ENCODE measurements at places on chromosomes 1 and 21.

GRCh38 chr1:65321879-65322278 is 12.5 kb downstream of the DNAJC6 start:
- DNase-seq: no peak

DNA sequence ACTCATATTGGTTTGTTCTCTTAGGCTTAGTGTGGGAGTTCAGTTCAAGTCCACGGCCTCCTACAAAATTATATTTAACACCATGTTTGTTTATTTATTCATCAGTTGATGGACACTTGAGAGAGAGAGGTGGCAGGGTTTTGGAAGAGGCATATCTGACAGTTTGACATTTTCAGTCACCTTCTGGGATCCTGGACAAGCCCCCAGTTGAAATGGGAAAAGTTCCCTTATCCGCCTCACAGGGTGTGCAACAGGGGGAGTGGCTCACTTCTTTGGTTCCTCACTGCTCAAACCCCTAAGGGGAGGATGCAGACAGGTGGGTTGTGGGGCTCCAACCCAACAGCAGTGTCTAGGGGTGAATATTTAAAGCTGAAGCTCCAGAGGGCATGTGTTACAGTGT is 52.3 kb upstream of the TNFSF18 start:
- no peak for DNase-seq

- no peak for DNase-seq
These were observed 33.3 kb downstream of the RUNX3 start for GRCh38 chr1:24896596-24897262.

DNA sequence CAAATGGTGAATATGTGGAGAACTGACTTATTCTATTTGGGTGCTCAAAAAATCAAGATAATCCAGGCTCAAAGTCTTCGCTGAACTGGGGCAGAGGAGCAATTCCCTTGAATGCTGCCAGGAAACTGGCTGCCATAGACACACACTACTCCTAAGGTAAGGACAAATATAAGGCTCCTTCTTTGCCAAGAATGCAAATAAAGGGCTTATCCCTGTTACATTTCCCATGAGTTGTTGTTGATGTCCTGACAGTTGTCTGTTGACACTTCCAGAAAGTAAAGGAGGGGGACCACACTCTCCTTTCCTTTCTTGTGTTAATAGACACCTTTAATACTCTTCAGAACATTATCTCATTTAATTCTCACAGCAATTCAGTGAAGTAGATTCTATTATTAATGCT is 212.2 kb upstream of the PTBP2 start:
- DNase-seq: no peak

DNA sequence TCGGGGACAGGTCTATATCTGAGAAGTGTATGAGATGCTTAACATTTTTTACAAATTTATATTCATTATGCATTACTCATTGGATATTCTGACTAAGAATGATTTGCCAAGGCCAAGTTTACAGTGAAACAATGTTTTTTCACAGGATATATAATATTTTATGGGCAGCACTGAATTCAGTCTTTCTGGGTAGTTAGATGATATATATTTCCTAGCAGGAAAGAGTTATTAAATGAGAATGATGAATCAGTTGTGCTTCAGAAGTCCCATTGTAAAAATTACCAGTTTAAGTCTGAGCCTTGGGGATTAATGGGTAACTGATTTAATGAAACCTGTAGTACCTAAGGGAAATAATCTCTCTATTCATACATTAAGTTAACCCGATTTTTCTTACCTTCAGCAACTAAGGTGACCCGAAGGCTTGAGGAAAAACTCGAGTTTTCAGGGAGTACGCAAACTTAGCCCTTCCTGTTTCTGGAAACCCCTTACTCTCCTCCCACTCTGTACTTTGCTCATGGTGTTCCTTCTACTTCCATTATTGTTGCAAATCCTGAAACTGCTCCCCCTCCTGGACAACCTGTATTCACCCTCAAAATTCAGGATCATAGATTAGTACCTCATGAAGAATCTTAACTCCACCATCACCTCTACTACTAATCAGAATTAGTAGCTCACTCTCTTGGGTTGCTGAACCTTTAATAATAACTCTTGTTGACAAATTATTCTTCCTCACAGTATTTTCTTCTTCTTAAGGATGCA is 135.1 kb downstream of the AK5 start:
- no peak for DNase-seq

DNA sequence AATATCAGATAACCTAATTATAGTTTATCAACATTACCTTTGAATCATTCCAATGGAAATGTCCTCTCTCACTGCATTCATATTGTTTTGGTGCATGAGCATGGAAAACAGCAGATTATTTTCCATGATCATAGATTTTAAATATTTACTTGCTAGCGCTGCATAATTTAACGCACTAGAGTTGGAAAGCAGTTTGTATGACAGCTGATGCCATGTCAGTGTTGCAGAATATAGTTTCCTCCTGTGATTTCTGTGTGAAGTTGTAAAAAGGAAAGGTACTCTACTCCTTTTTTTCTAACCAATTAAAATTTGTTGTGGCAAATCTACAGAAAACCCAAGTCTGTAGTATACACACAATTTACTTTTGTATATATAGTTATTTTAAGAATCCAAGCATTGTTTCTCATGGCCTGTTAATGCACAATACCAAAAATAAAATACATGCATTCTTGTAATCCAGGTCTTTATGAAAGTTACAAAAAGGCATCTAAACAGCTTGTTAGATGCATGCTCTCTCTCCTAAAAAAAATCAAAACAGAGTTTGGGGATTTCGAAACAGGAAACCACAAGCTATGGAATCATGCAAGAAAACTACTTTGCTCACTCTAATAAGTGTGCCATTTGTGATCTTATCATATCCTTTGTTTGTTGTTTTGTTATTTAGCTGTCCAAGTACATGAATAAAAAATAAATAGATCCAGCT is 1.9 kb upstream of the ATG4C start:
- DNase-seq: no peak

DNA sequence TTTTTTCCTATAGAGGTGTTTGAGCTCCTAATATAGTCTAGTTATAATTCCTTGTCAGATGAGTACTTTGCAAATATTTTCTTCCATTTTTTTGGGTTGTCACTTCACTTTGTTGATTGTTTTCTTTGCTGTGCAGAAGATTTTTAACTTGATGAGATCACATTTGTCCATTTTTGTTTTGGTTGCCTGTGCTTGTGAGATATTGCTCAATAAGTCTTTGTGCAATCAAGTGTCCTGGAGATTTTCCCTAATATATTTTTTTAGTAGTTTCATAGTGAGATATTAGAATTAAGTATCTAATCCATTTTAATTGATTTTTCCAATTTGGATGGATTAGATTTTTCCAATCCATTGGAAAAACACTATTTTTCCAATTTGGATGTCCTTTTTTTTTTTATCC is 1395.5 kb downstream of the PLA2G4A start:
- no peak for DNase-seq

DNA sequence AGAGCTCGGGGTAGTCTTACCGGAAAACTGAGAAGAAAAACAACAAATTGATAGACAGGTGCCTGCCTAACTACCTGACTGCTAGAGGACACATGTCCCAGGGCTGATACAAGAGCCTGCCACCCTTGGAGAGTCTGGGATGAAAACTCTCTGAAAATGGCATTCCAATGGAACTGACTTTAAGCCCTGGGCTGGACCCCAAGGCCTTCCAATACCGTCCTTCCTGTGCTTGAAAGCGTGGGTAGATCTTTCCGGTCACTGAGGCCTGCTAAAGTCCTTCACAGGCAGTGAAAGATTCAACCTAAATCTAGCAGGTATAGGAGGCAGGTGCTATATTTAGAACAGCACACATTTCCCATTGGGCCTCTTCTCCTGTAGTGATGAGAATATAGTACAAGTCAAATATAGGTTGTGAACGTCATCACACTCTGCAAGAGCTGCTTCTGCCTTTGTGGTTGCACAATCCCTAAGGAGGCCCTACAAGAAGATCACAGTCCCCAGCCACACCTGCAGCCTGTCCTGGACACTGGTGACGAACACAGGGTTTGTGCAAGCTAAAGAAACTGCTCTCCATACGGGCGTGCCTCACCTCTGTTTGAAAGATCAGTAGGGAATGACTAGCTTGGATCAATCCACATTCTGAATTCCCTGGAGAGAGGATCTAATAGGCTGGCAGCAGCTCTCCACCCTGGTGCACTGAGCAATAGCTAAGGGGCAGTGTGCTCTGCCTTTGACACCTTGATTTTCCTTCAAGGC is 876 bp upstream of the CHML start:
- no peak for DNase-seq

DNA sequence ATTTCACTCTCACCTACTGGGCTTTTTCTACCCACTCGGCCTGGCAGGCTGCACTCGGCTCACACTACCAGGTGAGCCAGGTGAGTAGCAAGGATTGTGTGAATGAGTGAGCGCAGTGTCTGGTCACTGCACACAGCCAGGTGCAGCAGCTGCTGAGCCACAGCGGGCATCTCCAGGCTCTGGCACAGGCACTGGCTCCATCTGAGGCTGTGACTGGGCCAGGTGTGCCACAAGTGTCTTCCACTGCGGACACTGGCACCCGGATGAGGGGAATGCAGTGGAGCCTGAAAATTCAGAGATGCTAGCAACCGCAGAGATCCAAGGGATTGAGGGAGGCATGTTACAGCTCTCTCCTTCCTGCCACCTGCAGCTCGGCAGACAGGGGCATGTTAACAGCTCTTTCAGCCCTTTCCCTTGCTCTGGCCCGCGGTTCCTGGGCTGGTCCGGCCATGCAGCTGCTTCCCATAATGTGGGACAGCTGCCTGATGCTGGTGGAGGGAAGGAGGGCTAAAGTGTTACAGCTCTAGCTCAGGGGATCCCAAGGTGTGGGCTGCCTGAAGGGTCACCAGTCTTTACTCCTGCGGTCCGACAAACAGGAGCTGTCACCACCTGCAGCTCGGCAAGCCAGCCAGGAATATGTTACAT is 1038.3 kb downstream of the AMY1C start:
- DNase-seq: no peak

GRCh38 chr1:245688536-245689453 is 534.0 kb downstream of the KIF26B start:
- DNase-seq: no peak

GRCh38 chr1:197973206-197973605 is 56.0 kb downstream of the LHX9 start:
- no peak for DNase-seq

DNA sequence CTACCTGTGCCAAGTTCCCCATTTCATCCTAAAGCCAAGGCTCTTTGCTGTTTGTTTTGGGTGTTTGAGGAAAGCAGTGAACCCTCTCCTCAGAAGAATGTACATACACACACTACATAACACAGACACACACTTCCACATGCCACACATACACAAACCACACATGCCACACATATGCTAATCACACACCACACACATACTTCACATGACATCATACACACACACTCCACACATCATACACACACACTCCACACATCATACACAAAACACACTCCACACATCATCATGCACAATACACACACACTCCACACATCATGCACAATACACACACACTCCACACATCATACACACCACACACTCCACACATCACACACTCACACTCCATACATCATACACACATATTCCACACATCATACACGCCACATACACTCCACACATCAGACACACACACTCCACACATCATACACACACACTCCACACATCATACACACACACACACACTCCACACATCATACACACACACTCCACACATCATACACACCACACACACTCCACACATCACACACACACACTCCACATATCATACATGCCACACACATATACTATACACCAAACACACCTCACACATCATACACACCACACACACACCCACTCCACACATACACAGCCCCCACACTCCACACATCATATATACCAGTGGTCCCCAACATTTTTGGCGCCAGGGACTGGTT is 22.7 kb upstream of the ZNF436 start:
- DNase-seq: no peak

DNA sequence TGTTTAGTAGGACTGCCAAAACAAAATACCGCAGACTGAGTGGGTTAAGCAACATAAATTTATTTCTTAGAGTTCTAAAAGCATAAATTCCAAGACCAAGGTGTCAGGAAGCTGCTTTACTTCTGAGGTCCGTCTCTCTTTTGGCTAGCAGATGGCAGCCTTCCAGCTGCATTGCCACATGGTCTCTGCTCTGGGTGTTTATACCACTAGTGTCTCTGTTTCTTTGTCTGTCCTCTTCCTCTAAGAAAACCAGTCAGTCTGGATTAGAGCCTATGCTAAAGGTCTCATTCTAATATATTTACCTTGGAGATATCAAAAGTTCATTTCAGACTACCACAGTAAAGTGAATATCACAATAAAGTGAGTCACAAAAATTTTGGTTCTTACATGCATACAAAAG is 519.8 kb downstream of the COL11A1 start:
- DNase-seq: no peak

GRCh38 chr21:25371841-25372425 is 235.3 kb downstream of the MRPL39 start:
- no peak for DNase-seq

GRCh38 chr1:164765992-164766720 is 207.2 kb downstream of the PBX1 start:
- DNase-seq: no peak

DNA sequence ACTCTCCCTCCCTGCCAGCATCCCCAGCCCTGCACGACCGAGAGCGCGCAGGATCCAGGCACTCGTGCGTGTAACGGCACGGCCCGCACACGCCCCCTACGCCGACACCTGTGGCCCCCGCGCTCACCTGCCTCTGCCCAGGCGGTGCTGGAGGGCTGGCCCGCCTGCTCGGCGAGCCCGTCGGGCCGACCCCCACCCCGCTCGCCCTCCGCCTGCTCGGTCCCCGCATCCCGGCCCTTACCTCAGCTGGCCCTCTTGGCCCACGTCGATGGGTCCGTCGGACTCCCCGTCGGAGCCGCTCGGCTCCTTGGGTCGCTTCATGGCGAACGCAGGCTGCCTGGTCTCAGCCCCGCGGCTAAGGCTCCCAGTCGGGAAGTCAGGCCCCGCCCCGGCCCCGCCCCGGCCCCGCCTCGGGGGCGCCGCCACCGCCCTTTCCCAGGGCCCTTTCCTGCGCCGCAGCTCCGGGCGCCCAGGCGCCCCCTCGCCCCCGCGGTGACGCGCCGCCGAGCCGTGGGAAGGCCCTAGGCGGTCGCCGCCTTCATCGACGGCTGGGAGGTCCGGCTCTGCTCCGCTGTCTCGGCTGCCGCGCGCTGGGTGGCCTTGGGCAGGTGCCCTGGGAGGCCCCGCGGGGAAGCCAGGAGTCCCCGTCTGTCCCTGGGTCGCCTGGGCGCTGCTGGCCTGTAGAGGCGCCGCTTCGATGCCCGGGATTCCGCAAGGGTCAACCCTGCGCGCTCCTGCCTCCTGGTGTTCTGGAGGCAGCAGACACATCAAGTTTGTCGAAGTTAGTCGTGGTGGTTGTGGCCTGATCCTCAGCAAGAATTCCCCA is at the start of gene HEYL:
Gene HEYL (minus strand): TSS at position 339 of the 826 bp plus-strand sequence. CDS start 18 bp downstream, at position 321.
- peak; percentile 71 for DNase-seq

DNA sequence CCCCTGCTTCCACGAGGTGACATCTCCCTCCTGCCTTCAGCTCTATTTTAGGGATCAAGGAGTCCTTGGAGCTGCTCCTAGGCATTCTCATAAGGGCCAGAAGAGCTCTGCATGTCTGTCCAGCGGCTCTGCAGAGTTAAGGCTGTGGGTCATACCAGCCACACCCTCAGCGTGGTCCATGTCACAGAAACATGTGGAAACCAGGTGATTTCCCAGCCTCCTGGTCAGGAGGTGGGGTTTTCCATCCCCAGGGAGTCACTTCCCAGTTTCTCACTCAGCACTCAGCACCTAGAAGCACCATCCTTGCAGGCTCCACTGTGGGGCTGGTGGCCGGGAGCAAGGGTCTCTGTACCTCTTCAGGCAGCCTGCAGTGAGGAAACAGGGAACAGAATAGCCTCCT is 1.4 kb upstream of the TNFRSF1B start:
- DNase-seq: no peak

Measured in GM10248 (cell line).